ENCODE measurements at places on chromosomes 16 and 17.

- DNase-seq, result no peak
Measured at GRCh38 chr17:65198653-65199382, 61.6 kb downstream of the RGS9 start.

GRCh38 chr16:68065716-68066305 lies 19.4 kb upstream of the NFATC3 start:
- no peak for DNase-seq

GRCh38 chr17:65941356-65941899 lies 250.5 kb downstream of the CEP112 start:
- DNase-seq, result no peak

DNA sequence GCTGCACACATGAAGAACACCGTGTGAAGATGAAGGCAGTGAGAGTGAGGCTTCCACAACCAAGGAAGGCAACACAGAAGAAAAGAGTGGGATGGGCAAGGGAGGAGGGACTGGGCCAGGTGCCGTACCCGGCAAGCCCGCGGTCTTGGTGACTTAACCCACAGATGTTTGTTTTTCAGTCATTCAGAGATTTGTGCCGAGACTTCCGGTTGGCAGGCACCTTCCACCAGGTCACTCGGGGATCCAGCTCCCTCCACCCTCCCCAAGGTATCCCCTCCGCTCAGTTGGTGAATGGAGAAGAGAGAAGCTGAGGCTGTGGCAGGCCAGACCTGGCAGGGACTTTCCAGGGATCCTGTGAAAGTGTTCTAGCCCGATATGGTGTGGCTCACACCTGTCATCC lies 4.9 kb upstream of the KREMEN2 start:
- DNase-seq, result no peak

GRCh38 chr16:17784073-17784472 lies 313.3 kb upstream of the XYLT1 start:
- no peak for DNase-seq

DNA sequence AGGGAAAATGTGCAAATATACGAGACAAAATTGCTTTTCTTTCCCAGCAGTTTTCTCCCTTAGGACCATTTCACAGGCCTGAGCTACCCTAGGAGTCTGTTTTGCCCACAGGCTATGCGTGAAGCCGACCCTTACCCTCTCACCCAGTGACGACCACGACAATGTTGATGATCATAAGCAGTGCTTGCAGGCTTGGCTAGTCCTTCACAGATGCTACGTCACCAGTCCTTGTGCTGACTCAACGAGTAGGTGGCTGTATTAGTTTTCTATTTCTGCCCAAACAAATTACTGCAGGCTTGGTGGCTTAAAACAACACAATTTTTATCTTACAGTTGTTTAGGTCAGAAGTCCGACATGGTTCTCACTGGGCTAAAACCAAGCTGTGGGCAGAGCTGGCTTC lies 574.6 kb upstream of the HSBP1 start:
- no peak for DNase-seq

DNA sequence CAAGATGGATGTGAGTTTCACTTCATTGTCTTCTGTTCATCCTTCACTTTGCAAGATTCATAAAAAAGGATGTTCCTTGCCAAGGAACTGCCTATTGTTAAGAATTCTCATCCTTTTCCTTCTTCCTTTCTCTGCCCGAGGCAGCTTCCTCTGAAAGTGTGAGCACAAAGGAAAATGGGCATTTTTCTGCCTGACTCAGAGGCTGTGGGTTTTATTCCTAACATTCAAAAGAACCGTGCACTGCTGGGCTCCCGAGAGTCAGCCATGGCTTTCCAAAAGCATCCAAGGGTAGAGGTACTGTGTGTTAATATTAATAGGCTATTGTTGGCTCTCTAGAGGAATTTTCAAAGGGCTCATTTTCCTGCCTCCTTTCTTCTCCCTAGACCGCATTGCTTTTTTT lies 289.4 kb downstream of the ABCC12 start:
- DNase-seq, result no peak

DNA sequence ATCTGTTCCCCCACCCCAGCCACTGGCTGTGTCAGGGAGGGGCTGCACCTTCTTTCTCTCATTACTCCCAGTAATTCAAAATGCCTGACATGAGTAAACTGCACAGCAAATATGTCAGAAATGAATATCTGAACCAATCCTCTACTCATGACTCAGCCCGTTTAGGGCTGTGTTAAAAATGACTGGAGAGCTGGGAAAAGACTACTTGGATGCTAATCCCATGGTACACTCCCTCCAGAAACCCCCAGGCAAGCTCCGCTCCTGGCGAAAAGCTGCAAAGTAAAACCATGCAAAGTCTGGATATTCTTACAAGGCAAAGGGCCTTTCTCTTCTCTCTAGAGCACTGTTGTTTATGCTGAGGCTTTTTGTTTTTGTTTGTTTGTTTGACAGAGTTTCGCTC lies 448.1 kb upstream of the DYNLRB2 start:
- no peak for DNase-seq

DNA sequence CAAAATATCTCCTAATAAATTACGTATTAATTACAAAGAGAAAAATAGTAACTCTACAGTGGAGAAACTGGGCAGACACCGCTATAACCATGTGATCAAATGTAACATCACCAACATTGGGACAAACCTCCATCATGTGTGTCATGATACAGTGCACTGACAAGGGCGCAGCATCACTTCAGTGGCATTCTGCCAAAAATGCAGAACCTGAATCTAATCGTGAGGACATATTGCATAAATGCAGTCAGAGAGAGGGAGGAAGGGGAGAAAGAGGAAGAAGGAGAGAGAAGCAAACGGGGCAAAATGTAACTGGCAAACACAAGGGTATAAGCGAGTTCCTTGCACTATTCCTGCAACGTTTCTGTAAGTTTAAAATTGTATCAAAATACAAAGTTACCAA lies 74.2 kb upstream of the MARCHF10 start:
- no peak for DNase-seq

GRCh38 chr17:45270828-45271418 lies 9.0 kb upstream of the SPATA32 start:
- DNase-seq, result peak; percentile 44

DNA sequence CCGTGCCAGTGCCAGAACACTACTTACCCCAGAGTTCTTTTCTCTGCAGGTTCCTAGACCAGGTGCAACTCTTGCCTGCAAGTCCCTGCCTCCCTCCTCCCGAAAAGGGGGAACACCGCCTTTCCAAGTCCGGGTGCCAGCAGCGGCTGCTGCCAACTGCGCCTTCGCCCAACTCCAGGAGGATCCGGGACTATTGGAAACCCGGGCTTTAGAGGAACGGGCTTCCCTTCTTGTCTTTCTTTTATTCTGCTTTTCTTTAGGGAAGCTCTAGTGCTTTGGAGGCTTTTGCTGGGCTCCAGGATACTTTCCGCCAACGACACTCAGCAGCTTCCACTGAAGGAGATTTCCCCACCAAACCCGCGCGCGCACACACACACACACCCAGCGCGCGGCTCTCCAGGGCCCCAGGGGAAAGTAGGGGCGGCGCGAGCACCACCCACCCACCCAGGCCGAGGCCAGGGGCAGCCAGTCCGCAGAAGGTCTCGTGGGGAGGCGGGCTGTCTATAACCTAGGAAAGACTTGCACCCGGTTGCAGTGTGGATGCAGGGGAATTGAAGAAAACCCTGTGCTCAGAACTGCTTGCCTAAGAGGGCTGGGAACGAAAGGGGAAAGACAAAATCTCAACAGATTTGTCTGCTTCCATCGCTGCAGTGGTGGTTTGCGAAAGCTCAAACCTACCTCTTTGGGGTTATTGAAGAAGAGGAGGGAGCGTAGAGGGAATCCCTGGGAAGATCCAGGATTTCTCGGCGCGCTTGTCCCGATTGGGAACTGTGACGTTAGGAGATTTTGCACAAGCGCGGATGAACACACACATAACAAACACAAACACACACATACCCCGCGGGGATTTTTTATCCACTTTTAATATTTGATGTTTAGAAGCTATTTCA lies 977 bp upstream of the CA10 start:
- DNase-seq, result no peak
